ENCODE measurements at places on chromosomes 5 and 9. TPM values are rescaled to one million over a fixed set of nuclear protein-coding genes. Genes with fewer than 3 reads are reported as not detected.

The CHSY3 gene
- 0.21 TPM for total RNA-seq

The HTR4 gene
- 0.18 TPM for total RNA-seq

The EQTN gene
- total RNA-seq, result not detected

The MSX2 gene
- 11.1 TPM for total RNA-seq

The PCDHGC5 gene
- total RNA-seq, result 0.06 TPM

The BTNL3 gene
- not detected for total RNA-seq

The CCDC187 gene
- total RNA-seq, result not detected

The AK8 gene
- total RNA-seq, result 0.23 TPM

The LCN10 gene
- not detected for total RNA-seq

The FGD3 gene
- total RNA-seq, result 0.06 TPM

The PFN3 gene
- not detected for total RNA-seq

The LHX6 gene
- 0.69 TPM for total RNA-seq

The RASGEF1C gene
- total RNA-seq, result not detected

- no peak for DNase-seq
These were observed 106.4 kb upstream of the STARD4 start for GRCh38 chr5:111618623-111619271.

GRCh38 chr5:148938522-148938882 lies 112.1 kb downstream of the ADRB2 start:
- no peak for DNase-seq

GRCh38 chr5:17406423-17406838 lies 91.6 kb upstream of the TAF11L2 start:
- peak; percentile 46 for DNase-seq

- no peak for DNase-seq
These were observed 5.2 kb upstream of the RAPGEF6 start for GRCh38 chr5:131640043-131640856.

DNA sequence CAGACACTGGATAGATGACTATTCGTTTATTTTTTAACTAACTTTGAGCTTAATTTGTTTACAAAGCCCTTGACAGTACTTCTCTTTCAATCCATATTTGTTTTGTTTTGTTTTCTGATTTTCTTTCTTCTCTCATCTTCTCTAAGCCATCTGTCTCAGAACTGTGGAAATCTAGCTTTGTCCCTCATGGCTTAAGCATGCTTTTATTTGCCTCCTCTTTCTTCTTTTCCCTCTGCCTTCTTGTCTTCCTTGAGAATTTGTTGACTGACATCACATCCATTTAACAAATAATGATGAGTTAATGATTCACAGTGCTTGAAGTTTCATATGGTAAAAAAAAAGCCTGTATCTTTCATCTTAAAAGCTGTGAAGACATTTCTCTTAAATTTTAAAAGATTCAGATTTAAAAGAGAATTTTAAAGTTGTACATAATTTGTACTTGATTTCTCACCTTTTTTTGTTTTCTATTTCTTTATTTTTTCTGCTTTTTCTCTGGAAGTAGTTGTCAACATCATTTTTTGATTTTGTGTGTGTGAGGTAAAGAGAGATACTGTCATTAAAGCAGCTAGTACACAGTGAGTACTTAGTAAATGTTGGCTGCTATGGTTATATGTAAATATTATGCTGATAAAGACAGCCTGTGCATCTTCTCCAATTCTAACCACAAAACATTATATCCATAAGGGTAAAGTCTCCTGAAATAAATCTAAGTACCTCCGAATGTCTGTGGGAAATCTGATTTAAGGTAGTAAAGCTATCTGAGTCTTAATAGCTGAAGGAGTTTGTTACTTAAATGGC lies 13.9 kb upstream of the SGCD start:
- DNase-seq, result no peak

DNA sequence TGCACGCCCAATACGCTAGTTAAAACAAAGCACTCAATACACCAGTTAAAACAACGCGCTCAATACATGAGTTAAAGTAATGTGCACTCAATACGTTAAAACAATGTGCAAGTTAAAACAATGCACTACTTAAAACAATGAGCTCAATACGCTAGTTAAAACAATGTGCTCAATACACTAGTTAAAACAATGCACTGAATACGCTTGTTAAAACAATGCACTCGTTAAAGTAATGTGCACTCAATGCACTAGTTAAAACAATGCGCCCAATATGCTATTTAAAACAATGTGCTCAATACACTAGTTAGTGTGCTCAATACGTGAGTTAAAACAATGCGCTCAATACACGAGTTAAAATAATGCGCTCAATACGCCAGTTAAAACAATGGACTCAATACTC lies 185.0 kb downstream of the TRIO start:
- DNase-seq, result no peak

- no peak for DNase-seq
These were observed 815.1 kb downstream of the TLE1 start for GRCh38 chr9:80874276-80874675.

DNA sequence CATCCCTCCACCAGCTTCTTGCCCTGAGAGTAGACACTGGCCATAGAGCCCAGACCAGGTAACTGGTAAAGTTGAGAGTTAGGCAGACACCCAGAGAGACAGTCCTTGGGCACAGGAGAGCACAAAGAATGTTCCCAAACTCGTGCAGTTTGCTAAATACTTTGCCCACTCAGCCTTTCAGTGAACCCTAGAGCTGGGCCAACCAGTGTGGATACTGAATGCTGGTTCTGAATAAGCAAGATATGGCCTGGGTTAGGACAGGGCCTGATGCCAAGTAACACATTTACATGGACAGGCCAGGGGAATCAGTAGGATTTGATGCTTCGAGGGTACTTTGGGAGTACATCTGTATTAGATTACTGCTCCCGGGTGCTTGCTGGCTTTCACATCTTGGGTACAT lies 185.4 kb downstream of the SH3GL2 start:
- no peak for DNase-seq

DNA sequence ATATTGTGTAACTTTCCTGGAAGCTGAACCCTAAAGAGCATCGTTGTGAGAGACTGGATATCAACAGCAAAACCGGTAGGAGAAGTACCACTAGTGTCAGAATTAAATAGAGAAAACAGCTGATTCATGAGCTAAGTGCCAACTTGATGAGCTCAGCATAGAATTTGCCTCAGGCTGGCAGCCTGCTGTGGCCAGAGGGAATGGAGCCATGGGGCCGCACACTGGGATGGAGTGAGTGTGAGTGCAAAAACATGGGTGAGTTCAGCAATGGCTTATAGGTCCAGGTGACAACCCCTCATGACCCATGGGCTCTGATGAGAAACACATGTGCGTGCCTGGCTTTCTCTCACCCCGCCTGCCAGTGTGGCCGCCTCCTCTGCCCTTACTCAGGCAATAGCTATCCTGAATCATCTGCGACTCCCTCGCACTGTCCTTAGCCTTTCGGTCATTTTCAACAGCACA lies 25.4 kb downstream of the ADAMTS16 start:
- peak; percentile 72 for DNase-seq

GRCh38 chr9:88458716-88459465 lies 70.6 kb downstream of the SPIN1 start:
- no peak for DNase-seq

GRCh38 chr5:178392386-178392785 lies 159.8 kb upstream of the PHYKPL start:
- no peak for DNase-seq

- no peak for DNase-seq
These were observed 17.0 kb downstream of the FGFR4 start for GRCh38 chr5:177103523-177104253.

DNA sequence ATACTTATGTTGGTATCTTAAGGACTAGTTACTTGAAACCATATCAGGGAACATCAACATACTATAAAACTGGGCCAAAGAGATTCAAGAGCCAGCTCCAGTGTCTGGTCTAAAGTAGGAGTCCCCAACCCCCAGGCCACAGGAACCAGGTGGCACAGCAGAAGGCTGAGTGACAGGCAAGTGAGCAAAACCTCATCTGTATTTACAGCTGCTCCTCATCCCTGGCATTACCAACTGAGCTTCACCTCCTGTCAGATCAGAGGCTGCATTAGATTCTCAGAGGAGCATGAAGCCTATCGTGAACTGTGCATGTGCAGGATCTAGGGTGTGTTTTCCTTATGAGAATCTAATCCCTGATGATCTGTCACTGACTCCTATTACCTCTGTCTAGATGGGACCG lies 581.6 kb upstream of the CDH9 start:
- DNase-seq, result no peak

- DNase-seq, result peak; percentile 37
These were observed 215.7 kb downstream of the ICE1 start for GRCh38 chr5:5638211-5638610.

DNA sequence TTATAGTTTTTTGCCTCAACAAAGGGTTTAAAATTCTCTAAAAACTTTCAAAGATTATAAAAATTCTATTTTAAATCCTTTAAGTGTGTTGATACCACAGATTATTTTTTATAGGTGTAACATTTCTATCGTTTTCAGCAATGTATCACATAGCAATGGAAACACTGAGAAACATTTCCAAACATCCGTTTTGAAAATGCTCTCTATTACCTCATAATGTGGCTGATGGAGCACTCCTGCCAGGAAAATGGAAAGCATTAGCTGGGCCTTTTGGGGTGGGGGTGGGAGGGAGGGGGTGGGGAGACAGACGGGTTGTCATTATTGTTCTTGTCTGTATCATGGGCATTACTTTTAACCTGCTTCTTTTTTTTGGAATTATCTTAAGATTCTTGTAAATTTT lies 516.5 kb downstream of the ACTL7B start:
- no peak for DNase-seq

GRCh38 chr5:88368201-88368600 lies 99.6 kb upstream of the TMEM161B start:
- DNase-seq, result no peak

DNA sequence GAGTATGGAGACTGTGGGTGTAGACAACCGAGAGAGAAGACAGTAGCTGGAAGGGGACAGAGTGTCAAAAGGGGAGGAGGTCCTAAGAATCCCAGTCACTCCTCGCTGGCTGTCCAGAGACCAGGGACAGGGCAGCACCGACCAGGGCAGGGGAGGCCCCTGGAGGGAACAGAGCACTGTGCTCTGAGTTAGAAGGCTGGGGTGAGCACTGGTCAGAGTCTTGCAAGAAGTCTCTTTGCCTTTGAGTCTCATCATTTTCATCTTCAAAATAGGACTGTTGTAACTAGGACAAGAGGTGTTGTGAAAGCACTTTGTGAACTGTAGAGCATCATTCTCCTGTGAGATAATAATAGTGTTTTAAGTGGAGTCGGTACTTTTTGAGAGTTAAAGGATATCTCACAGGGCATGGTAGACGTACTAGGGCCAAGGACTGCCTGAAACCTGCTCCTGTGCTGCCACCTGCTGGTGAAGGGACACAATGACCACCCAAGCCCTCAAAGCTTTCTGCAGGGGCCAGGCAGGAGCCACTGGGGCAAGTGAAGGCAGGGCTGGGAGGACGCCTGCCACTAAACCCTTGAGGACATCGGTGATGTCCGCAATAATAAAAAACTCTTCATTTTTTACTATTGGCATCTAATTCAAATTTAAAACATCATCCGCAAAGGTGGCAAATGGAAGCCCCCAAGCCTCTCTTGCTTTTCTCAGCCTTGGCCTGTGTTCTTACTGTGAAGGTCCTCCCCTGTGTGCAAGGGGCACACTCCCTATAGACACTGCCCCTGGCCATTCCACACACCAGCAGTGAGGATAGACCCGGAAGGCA lies 28.2 kb downstream of the SLC6A7 start:
- peak; percentile 88 for DNase-seq

- no peak for DNase-seq
These were observed 51.1 kb downstream of the CCNH start for GRCh38 chr5:87361536-87362213.

DNA sequence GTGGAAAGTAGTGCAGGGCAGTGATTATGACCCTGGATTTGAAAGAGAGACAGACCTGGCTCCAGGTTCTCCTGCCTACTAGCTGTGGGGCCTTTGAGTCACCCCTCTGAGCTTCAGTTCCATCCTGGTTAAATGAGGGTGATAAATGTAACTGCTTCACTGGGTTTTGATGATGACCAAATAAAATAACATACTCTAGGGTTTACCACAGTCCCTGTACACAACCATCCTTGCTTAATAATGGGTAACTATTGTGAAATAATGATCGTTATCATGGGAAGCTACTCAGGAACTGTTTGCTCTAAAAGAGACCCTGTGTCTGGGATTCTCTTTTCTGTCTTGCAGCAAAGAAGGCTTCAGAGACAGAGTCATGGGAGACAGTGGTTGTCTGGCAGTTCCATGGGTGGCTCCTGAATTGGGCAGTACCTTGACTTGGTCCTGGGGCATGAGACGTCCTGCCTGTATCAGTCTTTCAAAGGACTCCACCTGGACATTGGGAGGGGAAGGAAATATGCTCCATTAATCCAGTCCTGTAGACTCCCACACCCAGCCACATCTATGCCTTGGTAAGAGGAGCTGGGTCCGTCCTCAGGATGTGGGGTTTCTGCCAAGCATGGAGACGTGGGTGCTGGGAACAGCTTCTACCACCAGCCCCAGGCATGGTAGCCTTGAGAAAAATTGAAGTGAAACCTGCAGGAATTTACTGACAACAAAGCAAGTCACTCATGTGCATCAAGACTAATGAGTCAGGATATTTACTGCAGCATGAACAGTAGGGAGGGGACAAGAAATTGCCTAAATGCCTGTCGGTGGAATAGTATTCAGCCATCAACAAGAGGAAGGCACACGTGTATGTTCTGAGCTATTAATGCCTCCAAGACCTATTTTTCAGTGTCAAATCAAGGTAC lies 23.4 kb downstream of the AKNA start:
- peak; percentile 82 for DNase-seq

GRCh38 chr5:176812269-176813259 lies 2.2 kb downstream of the UNC5A start:
- DNase-seq, result peak; percentile 61

DNA sequence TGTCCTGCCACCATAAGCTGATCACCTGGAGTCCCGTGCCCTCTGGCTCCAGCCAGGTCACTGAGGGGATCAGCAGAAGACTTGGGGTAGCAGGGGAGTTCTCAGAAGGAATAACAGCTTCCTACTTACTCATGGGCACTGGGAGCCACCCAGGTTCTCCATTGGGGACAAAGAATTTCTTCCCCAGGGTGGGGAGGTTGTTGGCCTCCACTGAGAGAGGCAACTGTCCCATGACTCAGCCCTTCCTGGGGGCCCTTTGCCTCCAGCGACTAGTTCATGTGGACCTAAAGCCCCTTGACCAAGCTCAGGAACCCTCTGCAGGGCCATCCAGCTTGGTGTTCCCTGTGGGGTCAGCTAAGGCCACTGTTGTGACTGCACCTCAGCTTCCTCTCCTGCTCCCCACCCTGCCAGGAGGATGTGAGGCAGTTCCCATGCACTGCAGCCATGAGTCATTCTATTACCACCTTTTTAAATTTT lies 175.0 kb downstream of the AUH start:
- peak; percentile 51 for DNase-seq

DNA sequence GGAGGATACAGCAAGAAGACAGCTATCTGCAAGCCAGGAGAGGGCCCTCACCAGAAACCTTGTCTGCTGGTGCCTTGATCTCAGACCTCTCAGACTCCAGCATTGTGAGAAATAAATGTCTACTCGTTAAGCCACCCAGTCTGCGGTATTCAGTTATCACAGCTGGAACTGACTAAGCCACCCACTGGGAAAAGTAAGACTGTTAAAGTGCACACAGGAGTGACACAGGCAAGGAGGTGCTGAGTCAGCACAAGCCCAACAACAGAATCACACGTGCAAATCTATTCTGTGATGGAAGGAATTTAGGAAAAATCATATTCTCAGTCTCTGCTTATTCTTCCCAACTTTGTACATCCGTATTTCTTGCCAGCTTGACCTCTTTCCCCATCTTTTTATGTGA lies 200.0 kb downstream of the NR2F1-AS1 start:
- peak; percentile 62 for DNase-seq

- DNase-seq, result no peak
These were observed 787.3 kb upstream of the WWC1 start for GRCh38 chr5:167503926-167504720.

- DNase-seq, result no peak
These were observed 39.7 kb downstream of the SLC6A7 start for GRCh38 chr5:150229571-150229970.

All from Daoy (cell line).